ENCODE measurements at places on chromosomes 3 and 15.

DNA sequence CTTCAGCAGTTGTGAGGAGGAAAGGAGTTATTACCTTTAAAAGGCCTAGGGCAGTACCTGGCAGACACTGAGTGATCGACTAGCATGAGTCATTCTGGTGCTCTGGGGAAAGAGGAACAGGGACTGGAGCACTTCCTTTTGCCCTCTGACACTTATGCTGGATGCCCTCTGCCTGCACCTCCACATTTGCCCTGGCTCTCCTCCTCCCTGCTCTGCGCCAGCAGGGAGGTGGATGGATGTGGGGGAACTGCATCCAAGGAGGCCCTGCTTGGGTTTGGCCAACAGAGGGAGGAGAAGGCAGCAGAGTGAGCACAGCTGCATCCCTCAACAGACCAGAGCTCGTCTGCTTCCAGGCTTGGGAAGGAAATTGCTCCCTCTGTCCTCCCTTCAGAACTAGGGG, 75.0 kb downstream of the SEMA5B start:
- no peak for DNase-seq

GRCh38 chr3:116254541-116254940, 190.7 kb downstream of the LSAMP start:
- no peak for DNase-seq

DNA sequence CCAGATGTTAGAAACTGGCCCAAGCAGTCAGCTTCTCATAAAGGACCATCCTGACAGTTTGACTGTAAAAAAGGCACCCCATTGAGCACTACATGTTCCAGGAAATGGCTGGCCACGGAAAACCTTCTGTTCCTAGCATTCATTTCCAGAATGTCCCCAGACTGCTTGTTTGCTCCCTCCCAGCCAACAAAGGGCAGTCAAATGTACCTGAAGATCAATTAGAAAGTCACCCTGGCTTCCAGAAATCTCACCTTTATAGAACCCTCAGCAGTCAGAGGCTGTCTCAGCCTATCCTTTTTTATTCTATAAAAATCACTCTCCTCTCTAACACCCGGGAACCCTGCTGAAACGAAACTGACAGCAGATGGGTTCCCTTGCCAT, 784 bp upstream of the SAMMSON start:
- no peak for DNase-seq

DNA sequence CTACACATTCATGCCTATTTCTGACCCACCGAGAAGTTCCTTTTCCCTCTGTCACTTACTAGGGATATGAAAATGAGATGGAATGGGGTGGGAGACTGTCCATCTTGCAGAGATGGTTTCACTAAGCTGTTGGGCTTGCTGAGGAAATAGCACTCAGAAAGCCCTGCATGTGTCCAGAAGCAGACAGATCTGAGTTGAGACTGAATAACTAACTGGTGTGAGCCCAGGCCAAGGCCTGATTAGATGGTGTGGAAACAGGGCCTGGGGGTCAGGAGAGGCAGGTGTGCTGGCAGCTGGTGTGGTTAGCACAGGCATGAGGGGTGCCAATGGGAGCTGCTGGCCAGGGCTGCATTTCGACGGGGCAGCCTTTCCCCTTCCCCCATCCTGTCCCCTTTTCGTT, 72.1 kb downstream of the CLSTN2 start:
- no peak for DNase-seq

Data from CD8-positive, alpha-beta T cell (primary cell).